ENCODE measurements at places on chromosomes 7 and 10.

- no peak overlapping the region for H3K27ac ChIP-seq
- H3K4me3 ChIP-seq = no peak overlapping the region
- H3K36me3 ChIP-seq = no peaks in the 10 kb centered on the region
Observed at GRCh38 chr7:25143763-25144162, 18.7 kb upstream of the CYCS start.

GRCh38 chr10:127984945-127985344 lies 78.0 kb downstream of the PTPRE start:
- H3K36me3 ChIP-seq = no peaks in the 10 kb centered on the region
- no peak overlapping the region for H3K4me3 ChIP-seq
- H3K27ac ChIP-seq = no peak overlapping the region
- peaks cover 1% of the 10 kb centered on the region for H3K4me1 ChIP-seq
- no peaks in the 10 kb centered on the region for H3K27me3 ChIP-seq

- no peaks in the 10 kb centered on the region for H3K36me3 ChIP-seq
- no peak overlapping the region for H3K4me3 ChIP-seq
- no peaks in the 10 kb centered on the region for H3K4me1 ChIP-seq
Observed at GRCh38 chr7:107035446-107035845, 9.1 kb upstream of the PRKAR2B start.

- H3K4me1 ChIP-seq = no peaks in the 10 kb centered on the region
- H3K4me3 ChIP-seq = no peak overlapping the region
- H3K36me3 ChIP-seq = no peaks in the 10 kb centered on the region
- no peak overlapping the region for H3K27ac ChIP-seq
Observed at GRCh38 chr10:129969184-129969910, 5.3 kb upstream of the EBF3 start.

GRCh38 chr10:2210088-2210487 lies 472.8 kb upstream of the ADARB2 start:
- no peak overlapping the region for H3K27ac ChIP-seq
- DNase-seq = no peak
- H3K27me3 ChIP-seq = no peaks in the 10 kb centered on the region
- no peaks in the 10 kb centered on the region for H3K4me1 ChIP-seq
- H3K4me3 ChIP-seq = no peak overlapping the region
- H3K36me3 ChIP-seq = no peaks in the 10 kb centered on the region

DNA sequence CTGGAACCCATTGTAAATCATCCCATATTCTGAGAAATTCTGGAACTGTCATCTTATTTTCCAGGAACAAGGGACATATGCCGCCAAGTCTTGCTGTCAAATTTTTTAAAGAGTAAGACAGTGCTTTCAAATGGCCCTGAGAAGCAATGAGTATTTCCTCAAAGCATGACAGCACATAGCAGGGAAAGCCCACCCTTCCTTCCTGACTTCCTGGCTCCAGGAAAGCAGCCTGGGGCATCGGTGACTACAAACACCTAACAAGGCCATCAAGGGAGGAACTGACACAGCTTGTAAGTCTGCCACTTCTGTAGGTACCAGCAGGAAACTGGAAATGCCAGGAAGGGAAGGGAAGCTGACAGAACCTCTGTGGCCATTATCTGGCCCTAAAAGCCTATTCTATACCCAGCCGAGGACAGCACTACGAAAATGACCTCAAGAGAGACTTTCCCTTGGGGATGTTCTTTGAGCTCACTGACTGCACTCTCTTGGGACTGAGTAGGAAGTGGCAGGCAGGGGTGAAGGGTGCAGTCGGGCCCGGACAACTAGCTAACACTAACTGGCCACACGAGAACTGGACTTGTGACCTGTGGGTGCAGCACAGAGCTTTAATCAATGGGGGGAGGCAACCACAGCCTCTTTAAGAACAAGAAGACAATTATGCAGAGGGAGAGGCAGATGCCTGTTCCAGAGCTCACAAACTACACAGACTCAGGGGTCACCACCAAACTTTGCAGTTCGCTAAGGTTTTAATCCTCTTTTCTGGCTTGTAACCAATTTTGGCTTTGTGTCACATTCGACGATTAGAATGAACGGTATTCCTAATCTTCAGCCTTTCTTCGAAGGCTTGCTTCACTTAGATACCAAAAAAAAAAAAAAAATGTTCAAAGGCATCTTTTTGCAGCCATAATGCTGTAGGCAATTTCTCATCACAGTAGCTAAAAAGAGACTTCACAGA lies 52.0 kb downstream of the GRB10 start:
- no peak overlapping the region for H3K4me3 ChIP-seq
- no peak for DNase-seq
- H3K4me1 ChIP-seq = no peaks in the 10 kb centered on the region
- H3K36me3 ChIP-seq = no peaks in the 10 kb centered on the region

DNA sequence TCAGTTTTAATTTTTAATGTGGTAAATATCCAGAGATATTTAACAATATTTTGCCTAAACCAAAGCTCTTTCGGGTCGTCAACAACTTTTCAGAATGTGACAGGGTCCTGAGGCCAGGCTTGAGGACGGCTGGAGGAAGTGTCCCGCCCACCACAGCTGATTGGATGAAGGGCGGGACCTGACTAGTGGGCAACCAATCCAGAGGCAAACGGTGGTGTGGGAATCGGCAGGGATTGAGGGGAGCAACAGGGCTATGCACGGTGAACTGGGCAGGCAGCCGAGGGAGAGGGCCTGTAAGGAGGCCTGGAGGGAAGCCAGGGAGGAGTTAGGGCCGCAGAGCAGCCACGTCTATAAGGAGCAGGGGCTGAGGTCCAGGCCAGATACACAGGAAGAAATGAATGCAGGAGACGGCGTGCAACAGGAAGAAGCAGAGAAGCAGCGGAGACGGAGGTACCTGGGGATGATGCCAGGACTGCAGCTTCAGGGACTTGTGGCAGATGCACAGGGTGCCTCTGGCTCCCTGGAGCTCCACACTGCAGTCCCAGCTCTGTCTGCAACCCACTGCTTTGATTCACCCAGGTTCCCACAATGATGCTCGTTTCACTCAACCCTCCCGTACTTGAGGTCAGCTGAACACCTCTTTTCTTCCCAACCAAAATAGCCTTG lies 46.1 kb upstream of the ZMIZ1 start:
- no peak overlapping the region for H3K27ac ChIP-seq
- no peak for DNase-seq
- H3K27me3 ChIP-seq = no peaks in the 10 kb centered on the region
- no peak overlapping the region for H3K4me3 ChIP-seq

GRCh38 chr10:92914478-92915325 lies 66.4 kb downstream of the EXOC6 start:
- no peak overlapping the region for H3K27ac ChIP-seq
- DNase-seq = peak; percentile 42
- no peaks in the 10 kb centered on the region for H3K27me3 ChIP-seq
- no peak overlapping the region for H3K4me3 ChIP-seq

All from CD4-positive, alpha-beta memory T cell (primary cell).